WTC11 (cell line): ENCODE measurements at places on chromosomes 2 and 18.
A peak's percentile ranks its signal among the peaks of the same experiment; 100 is the strongest.

DNA sequence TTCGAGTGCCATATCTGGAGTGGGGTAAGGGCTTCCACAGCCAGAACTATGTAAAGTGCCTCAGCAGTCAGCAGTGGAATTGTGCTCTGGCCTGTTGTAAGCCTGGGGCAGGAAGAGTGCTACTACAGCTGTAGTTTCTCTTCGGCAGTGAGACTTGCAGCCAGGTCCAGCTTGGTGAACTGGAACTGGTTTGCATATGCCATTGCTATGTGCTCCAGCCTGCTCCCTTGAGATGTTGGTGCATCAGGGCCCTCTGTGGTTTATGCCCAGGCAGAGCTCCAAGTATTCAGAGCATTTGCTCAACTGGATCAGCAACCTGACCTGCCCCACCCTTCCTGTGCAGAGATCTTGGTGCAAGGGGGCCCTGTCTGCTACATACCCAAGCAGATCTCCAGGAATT, 47.8 kb downstream of the ZNF804A start:
- no peak for DNase-seq
- no peaks in the 10 kb centered on the region for H3K27me3 ChIP-seq
- H3K36me3 ChIP-seq, result no peaks in the 10 kb centered on the region
- peaks cover 3% of the 10 kb centered on the region; the same call in 1 of the 2 replicates for H3K4me1 ChIP-seq

- H3K4me1 ChIP-seq, result peaks cover 23% of the 10 kb centered on the region
- no peak for DNase-seq
- H3K27me3 ChIP-seq, result no peaks in the 10 kb centered on the region
- no peaks in the 10 kb centered on the region for H3K36me3 ChIP-seq
- no peak overlapping the region for H3K4me3 ChIP-seq
Measured at GRCh38 chr2:231115651-231116050, 9.2 kb downstream of the HTR2B start.

DNA sequence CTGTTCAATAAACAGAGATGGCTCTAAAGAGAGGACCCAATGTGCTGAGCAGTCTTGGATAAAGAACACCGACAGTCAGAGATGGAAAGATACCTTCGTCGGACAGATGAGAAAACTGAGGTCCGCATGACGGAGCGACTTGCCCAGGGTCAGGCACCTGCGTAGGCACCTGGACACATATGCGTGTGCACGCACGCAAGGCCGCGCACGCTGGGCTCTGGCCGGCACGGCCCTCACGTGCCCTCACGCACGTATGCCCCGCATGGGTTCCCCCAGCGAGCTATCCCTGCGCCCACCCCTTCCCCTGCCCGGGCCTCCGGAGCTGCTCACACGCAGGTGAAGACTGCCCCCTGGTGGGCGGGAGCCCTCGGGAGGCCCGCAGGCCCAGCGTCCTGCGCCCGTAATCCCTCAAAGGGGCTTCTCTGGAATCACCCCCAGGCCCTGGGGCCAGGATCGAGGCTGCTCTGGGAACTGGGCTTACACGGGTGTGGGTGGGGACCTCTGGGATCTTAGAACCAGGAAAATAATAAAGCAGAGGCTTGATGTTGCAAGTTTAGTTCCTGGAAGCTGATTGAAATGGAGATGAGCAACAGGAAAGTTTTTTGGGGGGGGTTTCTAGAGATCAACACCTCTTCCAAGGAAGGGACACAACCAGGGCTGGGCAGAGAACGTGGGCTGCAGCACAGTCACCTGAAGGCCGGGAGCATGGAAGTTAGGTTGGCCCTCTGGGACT, 246.3 kb downstream of the TNS1 start:
- H3K36me3 ChIP-seq, result peaks cover 1% of the 10 kb centered on the region
- DNase-seq, result peak; percentile 93
- H3K27me3 ChIP-seq, result peaks cover 17% of the 10 kb centered on the region

DNA sequence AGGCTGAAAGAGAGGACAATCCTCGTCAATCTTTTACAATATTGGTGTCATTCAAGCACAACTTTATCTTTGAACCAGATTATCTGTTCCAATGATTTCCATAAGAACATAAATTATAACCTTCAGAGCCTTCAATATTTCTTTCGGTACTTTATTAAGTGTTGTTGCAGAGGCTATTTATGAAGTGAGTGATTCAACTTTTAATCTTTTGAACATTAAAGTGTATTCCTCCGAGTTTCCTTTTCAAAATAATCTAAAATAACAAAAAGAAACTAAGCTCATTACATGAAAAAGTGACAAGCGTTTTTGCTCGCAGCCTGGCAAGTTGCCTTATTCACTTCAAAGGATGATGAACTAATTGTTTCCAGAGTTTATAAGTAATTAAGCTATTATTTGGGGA, 149.0 kb downstream of the MEIS1 start:
- H3K27ac ChIP-seq, result no peak overlapping the region
- peaks cover 11% of the 10 kb centered on the region for H3K27me3 ChIP-seq
- DNase-seq, result no peak
- no peak overlapping the region for H3K4me3 ChIP-seq

GRCh38 chr18:52401236-52401635, 61.2 kb downstream of the DCC start:
- no peak overlapping the region for H3K27ac ChIP-seq
- H3K4me1 ChIP-seq, result no peaks in the 10 kb centered on the region
- DNase-seq, result no peak
- no peak overlapping the region for H3K4me3 ChIP-seq
- H3K27me3 ChIP-seq, result no peaks in the 10 kb centered on the region

DNA sequence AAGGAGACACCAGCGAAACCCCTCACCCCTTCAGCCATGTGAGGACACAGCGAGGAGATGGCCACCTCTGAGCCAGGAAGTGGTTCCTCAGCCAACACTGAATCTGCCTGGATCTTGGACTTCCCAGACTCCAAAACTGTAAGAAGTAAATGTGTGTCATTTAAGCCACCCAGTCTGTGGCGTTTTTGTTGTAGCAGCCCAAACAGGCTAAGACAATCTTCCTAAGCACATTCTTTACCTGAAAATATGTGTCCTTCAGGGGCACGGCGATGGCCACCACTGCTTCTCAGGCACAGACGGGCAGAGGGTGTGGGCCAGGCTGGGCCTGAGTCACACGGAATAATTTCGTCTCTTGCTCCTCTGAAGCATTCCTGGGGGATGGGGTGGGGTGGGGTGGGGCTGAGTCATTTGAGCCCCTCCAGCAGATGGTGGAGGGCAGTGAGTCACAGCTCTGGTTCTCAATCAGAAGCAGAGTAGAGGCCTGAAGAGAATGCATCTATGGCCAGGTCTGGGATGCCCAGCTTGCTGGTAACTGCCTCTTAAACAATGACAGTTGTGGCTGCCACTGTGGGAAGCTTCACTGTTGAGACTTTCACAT, 142.4 kb downstream of the CAPN13 start:
- H3K27me3 ChIP-seq, result peaks cover under 1% of the 10 kb centered on the region; the same call in 1 of the 2 replicates
- H3K4me3 ChIP-seq, result no peak overlapping the region
- peaks cover 18% of the 10 kb centered on the region for H3K36me3 ChIP-seq
- no peak for DNase-seq
- no peaks in the 10 kb centered on the region for H3K4me1 ChIP-seq

- DNase-seq, result no peak
- peaks cover 11% of the 10 kb centered on the region for H3K4me1 ChIP-seq
- H3K27ac ChIP-seq, result no peak overlapping the region
Measured at GRCh38 chr2:54209379-54209778, 46.6 kb downstream of the TSPYL6 start.

GRCh38 chr18:46402945-46403344, 254.1 kb downstream of the LOXHD1 start:
- H3K27ac ChIP-seq, result no peak overlapping the region
- H3K36me3 ChIP-seq, result no peaks in the 10 kb centered on the region
- H3K4me3 ChIP-seq, result no peak overlapping the region
- H3K27me3 ChIP-seq, result no peaks in the 10 kb centered on the region

GRCh38 chr2:58749041-58749440, 507.9 kb upstream of the FANCL start:
- no peaks in the 10 kb centered on the region; the same call in 1 of the 2 replicates for H3K27me3 ChIP-seq
- H3K4me3 ChIP-seq, result no peak overlapping the region
- no peak for DNase-seq
- H3K4me1 ChIP-seq, result peaks cover 4% of the 10 kb centered on the region

GRCh38 chr2:127205218-127206125, 14.6 kb downstream of the CYP27C1 start:
- peaks cover 12% of the 10 kb centered on the region for H3K27me3 ChIP-seq
- no peak overlapping the region for H3K4me3 ChIP-seq
- no peak for DNase-seq
- H3K4me1 ChIP-seq, result peaks cover 44% of the 10 kb centered on the region
- H3K27ac ChIP-seq, result no peak overlapping the region
- no peaks in the 10 kb centered on the region for H3K36me3 ChIP-seq

DNA sequence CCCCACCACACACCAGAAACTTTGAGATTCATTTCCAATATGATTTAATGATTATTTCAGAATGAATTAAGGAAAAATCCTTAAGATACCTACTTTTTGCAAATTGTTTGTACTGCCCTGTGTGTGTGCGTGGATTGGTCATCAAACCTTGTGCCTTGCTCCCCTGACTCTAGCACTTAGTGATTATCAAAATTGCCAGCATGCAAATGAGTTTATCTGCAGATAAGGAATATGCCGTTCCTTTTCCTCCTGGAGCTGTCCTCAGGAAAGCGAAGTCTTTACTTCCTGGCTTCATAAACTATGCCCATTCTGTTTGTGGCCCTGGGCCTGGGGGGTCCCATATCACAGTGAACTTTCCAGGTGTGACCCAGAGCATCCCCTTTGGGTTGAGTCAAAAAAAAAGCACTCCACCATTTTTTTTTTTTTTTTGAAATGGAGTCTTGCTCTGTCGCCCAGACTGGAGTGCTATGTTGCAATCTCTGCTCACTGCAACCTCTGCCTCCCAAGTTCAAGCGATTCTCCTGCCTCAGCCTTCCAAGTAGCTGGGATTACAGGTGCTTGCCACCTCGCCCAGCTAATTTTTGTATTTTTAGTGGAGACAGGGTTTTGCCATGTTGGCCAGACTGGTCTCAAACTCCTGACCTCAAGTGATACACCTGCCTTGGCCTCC, 11.4 kb downstream of the CHMP1B start:
- H3K27ac ChIP-seq, result no peak overlapping the region; the same call in 1 of the 2 replicates
- H3K27me3 ChIP-seq, result no peaks in the 10 kb centered on the region
- DNase-seq, result no peak
- peaks cover 21% of the 10 kb centered on the region for H3K4me1 ChIP-seq
- no peak overlapping the region for H3K4me3 ChIP-seq

GRCh38 chr2:171712051-171712450, 24.8 kb downstream of the DYNC1I2 start:
- no peak for DNase-seq
- H3K27ac ChIP-seq, result no peak overlapping the region
- no peak overlapping the region for H3K4me3 ChIP-seq
- H3K27me3 ChIP-seq, result no peaks in the 10 kb centered on the region

DNA sequence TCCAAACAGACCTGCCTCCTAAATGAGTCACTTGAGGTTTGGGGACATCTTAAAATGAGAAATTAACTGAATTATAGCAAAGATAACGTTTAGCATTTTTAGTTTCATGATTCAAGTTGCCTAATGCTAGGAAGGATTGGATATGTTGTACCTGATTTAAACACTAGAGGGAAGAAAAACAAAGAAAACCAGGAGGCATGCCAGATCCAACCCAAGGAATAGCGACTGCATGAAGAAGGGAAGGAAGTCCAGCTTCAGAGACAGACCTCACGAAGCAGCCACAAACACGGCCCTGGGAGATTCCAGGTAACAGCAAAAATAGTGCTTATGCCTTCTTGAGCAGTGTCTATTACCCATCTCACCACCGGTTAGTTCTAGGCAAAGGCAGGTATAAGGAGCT, 499.9 kb upstream of the SPHKAP start:
- H3K27ac ChIP-seq, result no peak overlapping the region
- H3K27me3 ChIP-seq, result no peaks in the 10 kb centered on the region
- no peak for DNase-seq
- no peaks in the 10 kb centered on the region for H3K4me1 ChIP-seq
- H3K36me3 ChIP-seq, result no peaks in the 10 kb centered on the region

DNA sequence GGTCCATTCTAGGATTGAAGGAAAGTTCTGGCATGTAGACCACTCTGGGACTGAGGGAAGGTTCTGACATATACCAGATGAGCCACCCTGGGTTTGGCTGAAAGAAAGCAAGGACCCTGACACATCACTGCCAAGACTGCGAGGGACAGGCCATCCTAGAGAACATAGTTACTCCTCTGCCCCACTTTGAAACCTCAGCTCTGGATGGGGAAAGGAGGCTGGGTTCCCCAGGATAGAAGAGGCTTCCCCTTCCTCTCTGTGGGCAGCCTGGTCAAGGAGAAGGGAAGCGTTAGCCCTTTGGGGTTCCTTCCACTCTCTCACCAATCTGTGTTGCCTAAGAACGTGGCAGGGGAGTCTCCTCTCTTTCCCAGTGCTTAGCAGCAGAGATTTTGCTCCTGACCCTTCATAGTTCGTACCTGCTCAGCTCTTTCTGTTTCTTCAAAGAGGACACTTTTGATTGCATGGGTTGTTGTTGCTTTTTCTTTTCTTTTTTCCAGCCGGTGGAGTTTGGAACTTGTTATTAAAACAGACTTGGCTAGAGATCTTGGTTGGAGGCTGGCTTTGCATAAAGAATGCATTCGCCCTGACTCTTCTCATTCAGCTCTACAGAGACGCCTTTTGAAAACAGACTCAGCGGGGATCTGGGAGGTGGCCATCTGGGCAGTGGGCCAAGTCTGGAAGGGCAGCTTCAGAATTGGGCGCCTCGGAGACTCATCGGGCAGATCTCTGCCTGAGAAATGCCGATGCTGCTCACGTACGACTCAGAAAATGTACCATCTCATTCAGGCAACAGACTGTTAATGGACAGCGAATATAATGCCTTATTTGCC, 166.1 kb downstream of the CLIP4 start:
- peaks cover 9% of the 10 kb centered on the region for H3K4me1 ChIP-seq
- peaks cover 4% of the 10 kb centered on the region; the same call in 1 of the 2 replicates for H3K36me3 ChIP-seq
- H3K27ac ChIP-seq, result peak overlapping the region; percentile 42; the same call in 1 of the 2 replicates
- DNase-seq, result no peak
- H3K4me3 ChIP-seq, result no peak overlapping the region
- H3K27me3 ChIP-seq, result no peaks in the 10 kb centered on the region; the same call in 1 of the 2 replicates

DNA sequence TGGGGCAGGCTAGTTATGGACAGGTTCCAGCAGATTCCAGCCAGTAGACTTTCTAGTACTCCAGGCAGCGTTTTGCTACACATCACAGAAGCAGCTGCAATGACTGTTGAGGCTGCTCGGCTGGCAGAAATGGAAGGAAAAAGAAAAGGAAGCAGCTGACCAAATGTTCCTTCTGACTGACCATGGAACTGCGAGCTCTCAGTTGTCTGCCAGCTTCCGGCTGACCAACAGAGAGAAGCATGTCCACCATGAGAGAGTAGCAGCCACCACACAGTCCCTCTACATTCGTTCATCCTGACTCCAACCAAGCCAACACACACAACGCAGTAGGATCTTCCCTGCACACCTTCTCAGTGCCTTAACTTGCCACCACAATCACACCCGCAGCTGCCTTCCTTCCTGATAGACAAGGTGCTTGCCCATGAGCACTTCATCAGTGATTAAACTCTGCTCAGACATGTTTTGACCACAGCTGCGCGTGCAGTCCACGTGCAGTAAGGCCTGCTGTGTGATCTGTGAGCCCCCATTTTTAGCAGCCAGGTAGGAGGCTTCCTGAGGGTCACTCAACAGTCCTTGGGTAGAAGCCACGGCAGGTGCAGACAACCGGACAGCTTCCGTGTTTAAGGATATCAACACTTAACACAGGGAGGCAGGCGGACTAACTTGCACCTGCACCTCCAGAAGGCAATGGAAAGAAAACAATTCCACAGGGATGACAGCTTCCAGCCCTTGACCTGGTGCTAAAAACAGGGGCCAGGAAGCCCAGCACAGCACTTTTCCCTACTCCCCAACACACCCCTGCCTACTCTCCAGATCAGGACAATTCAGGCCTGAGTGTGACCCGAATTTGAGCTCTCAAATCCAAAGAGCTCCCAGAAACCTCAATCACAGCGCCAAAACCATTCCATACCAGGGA, 996 bp downstream of the TGFBRAP1 start:
- H3K36me3 ChIP-seq, result no peaks in the 10 kb centered on the region
- no peak for DNase-seq
- H3K4me3 ChIP-seq, result peak overlapping the region; percentile 85
- peak overlapping the region; percentile 38 for H3K27ac ChIP-seq
- no peaks in the 10 kb centered on the region; the same call in 1 of the 2 replicates for H3K27me3 ChIP-seq
